IPS-NIHi11 (cell line): ENCODE measurements at places on chromosomes 2 and 18.

DNA sequence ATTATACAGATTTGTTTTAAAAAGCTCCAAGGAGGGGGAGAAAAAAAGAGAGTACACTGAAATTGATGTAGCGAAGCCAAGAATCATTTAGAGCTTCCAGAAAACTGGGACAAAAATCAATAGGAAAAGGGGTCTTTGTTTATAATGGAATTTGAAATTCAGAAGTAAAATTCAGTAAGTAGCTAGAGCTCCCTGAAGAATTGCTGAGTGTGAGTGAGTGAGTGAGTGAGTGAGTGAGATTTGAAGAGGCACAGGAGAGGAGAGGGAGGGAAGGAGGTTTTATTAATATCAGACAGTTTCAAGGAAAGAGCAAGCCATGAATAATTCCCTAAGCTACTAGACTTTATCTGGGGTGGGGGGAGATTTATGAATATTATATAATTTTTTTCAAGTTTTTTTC lies 60.7 kb upstream of the ARHGAP28 start:
- DNase-seq = no peak

DNA sequence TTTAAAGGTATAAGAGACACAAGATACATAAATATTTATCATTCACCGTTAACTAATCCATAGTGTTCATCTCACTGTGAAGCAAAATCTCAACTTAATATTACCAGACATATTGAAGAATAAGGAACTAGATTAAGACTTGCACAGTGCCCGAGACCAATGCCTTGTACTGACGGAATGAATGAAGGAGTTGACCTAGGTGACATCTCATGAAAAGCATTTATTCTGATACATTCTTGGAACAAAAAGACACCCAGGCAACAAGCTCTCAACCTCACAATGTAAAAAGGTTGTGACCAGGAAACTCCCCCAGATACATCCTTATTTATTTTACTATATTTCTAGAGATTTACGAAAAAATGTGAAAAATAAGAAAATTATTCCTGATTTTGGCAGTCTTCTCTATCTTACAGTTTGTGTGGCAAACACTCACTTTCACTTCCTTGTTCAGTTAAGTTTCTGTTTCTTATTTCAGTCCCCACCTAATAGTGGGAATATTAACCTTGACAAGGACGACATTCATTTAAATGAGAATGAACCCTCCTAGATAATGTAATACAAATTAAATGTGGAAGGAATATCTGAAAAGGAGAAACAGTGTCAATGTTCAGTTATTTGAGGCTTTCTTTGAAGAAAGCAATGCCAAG lies 28.4 kb downstream of the M1AP start:
- no peak for DNase-seq

- DNase-seq = no peak
Observed at GRCh38 chr2:141630407-141630930, 500.3 kb downstream of the LRP1B start.

- no peak for DNase-seq
Observed at GRCh38 chr18:59881728-59882656, 17.8 kb upstream of the PMAIP1 start.
